ENCODE measurements at places on chromosomes 16 and 17.
A peak's percentile ranks its signal among the peaks of the same experiment; 100 is the strongest.

DNA sequence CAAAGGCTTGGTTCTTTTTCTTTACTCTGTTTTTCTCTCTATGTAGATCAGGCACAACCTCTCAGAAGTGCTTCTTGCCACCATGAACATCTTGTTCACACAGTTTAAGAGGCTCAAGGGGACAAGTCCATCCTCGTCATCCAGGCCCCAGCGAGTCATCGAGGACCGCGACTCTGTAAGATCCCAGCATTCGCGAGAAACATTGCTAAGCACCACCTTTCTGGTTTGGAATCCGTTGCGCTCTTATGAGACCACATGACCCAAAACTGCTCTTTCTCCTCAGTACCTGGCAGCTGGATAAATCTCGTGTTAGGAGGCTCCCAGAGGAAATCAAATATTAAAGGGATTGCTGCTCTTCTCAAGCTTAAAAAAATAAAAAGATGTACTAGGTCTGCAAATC is 23.3 kb upstream of the SLC12A3 start:
- DNase-seq: no peak

- peak; percentile 27 for DNase-seq
Measured at GRCh38 chr17:77099997-77100396, 40.8 kb upstream of the SEC14L1 start.

- no peak for DNase-seq
Measured at GRCh38 chr16:65600629-65601028, 478.8 kb upstream of the CDH11 start.

- no peak for DNase-seq
Measured at GRCh38 chr16:47481698-47482374, 20.7 kb downstream of the PHKB start.

- no peak for DNase-seq
Measured at GRCh38 chr16:84058211-84058610, 15.6 kb upstream of the SLC38A8 start.

GRCh38 chr17:40499551-40500189 is 1.8 kb downstream of the TNS4 start:
- no peak for DNase-seq

GRCh38 chr17:68759002-68759342 is 157.8 kb upstream of the FAM20A start:
- DNase-seq: no peak

- DNase-seq: peak; percentile 53
Measured at GRCh38 chr17:42097691-42098631, at the start of gene ZNF385C. Gene ZNF385C, minus strand, starts transcription at chr17:42098473. Its CDS starts 35,417 bp downstream, at chr17:42063056.

GRCh38 chr17:27496005-27496404 is 39.8 kb downstream of the KSR1 start:
- DNase-seq: no peak

DNA sequence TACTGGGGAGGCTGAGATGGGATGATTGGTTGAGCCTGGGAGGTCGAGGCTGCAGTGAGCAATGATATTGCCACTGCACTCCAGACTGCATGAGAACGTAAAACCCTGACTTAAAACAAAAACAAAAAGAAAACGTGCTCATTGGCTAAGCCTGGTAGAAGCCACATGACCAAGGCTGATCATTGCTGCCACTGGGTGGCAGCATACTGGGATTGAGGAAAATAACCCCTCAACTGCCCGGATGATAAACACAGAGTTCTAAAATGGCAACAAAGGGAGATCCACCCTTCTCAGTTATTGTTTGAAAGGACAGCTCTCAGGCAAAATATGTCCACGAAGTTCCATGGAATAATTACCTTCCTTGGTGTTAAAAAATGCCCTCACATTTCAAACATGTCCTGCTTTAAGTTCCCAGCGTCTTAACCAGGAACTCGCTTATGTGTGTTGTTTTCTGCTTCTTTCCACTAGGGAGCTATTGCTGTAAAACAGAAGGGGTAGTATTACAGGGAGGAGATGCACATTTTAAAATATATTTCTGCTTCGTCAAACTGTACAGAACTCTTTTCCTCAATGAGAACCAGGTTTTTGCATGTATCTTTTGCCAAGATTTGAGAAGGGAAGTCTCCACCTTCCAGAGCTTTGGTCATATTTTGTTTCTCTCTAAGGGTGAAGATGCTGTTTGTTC is 675.3 kb downstream of the MAF start:
- DNase-seq: peak; percentile 45

- no peak for DNase-seq
Measured at GRCh38 chr17:74380086-74380958, 13.0 kb downstream of the GPR142 start.

DNA sequence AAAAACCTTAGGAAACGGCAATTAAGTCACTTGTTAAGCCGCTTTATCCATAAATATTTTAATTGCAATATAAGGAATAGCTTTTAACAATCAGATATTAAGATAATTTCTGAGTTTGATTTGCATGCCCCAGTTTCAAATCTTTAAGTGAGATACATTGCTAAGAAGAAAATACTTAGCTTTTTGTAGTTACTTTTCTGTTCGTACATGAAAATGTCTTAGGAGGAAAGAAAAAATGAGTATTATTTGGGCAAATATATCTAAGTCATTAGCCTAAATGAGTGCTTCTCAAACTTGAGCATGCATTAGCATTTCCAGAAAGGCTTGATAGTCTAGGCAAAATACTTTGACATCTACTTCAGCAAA is 6.4 kb downstream of the ZNF207 start:
- DNase-seq: no peak

DNA sequence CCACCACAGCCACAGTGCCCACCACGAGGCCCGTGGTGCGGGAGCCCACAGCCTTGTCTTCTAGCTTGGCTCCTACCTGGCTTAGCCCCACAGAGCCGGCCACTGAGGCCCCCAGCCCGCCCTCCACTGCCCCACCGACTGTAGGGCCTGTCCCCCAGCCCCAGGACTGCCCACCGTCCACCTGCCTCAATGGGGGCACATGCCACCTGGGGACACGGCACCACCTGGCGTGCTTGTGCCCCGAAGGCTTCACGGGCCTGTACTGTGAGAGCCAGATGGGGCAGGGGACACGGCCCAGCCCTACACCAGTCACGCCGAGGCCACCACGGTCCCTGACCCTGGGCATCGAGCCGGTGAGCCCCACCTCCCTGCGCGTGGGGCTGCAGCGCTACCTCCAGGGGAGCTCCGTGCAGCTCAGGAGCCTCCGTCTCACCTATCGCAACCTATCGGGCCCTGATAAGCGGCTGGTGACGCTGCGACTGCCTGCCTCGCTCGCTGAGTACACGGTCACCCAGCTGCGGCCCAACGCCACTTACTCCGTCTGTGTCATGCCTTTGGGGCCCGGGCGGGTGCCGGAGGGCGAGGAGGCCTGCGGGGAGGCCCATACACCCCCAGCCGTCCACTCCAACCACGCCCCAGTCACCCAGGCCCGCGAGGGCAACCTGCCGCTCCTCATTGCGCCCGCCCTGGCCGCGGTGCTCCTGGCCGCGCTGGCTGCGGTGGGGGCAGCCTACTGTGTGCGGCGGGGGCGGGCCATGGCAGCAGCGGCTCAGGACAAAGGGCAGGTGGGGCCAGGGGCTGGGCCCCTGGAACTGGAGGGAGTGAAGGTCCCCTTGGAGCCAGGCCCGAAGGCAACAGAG is 10.5 kb downstream of the VASN start:
- DNase-seq: no peak

GRCh38 chr17:39529455-39529854 is 68.2 kb downstream of the CDK12 start:
- no peak for DNase-seq

- DNase-seq: no peak
Measured at GRCh38 chr16:68499006-68499405, 40.1 kb upstream of the ZFP90 start.

GRCh38 chr16:24853830-24854229 is 8.1 kb downstream of the SLC5A11 start:
- DNase-seq: no peak
